ENCODE measurements at places on chromosomes 16 and 17. TPM values are rescaled to one million over a fixed set of nuclear protein-coding genes. Genes with fewer than 3 reads are reported as not detected.

- DNase-seq = no peak
These were observed 14.6 kb downstream of the CYLD start for GRCh38 chr16:50756473-50756872.

GRCh38 chr16:56601325-56601724, 7.1 kb upstream of the MT2A start:
- no peak for DNase-seq

- DNase-seq = no peak
These were observed 7.6 kb upstream of the TNRC6A start for GRCh38 chr16:24721830-24722238.

DNA sequence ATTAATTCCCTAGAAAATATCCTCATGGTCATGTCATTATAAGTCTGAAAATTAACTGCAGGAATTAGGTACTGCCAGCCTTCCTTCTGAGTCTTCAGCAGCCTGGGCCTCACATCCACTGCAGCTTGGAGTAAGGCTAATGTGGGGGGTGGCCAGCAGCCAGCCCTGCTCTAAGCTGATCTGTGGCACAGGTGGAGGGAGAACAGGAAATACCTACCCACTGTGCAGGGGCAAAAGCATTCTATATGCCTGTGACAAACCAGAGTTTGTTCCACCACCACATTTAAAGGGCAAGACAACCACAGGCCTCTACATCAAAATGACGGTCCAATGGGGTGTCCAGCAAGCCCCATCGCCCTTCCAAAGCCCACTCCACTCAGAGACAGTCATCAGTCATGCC, 9.4 kb downstream of the NPRL3 start:
- DNase-seq = no peak

- DNase-seq = no peak
These were observed 759 bp downstream of the UBE2O start for GRCh38 chr17:76452127-76452659.

GRCh38 chr17:72462814-72463213, 342.0 kb downstream of the SOX9 start:
- no peak for DNase-seq

GRCh38 chr17:81687770-81688541, 4.1 kb downstream of the HGS start:
- no peak for DNase-seq

GRCh38 chr16:85623997-85624601, 11.0 kb downstream of the GSE1 start:
- no peak for DNase-seq

DNA sequence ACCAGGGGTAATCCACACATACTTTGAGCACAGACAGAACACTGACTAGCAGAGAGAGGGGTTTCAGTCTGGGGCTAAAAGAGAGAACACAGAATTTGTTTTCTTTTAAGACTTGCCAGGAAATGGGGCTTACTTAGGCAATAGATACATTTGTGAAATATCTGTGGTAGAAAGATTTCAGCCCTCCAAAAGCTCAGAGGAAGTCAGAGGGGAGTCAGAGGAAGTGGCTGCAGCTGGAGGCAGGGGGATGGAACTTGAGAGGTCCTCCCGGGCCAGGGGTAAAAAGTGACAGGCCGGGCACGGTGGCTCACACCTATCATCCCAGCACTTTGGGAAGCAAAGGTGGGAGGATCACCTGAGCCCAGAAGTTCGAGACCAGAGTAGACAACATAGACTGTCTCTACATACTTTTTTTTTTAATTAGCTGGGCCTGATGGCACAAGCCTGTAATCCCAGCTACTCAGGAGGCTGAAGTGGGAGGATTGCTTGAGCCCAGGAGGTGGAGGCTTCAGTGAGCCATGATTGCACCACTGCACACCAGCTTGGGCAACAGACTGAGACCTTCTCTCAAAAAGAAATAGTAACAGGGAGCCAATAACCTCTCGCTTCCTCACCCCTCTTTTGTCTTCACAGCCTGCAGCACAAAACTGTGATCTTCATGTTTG, 49.9 kb downstream of the NLRC5 start:
- DNase-seq = no peak

- DNase-seq = no peak
These were observed 97.0 kb downstream of the CMC2 start for GRCh38 chr16:80909720-80910119.

GRCh38 chr17:70891306-70891705, 722.0 kb downstream of the KCNJ2 start:
- no peak for DNase-seq

GRCh38 chr16:30884760-30885159, 9.1 kb downstream of the BCL7C start:
- DNase-seq = no peak

GRCh38 chr17:42155614-42156045, 841 bp upstream of the RAB5C start:
- DNase-seq = no peak

DNA sequence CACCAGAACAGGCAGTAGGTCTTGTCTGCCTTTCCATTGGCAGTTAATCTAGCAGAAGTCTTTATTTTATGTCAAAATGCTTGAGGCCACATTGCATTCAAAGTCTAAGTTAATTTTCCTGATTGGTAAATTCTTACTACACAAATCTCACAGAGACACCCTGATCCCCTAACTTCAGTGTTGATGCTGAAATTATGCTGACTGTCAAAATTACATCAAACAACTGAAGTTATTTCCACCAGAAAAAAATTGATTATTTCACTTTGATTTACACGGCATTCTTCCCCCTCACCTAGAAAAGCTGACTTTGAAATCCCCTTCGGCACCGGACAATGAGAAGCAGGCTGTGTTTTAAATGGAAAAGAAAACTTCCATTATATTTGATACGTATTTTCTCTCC, 99.1 kb downstream of the MAF start:
- no peak for DNase-seq

DNA sequence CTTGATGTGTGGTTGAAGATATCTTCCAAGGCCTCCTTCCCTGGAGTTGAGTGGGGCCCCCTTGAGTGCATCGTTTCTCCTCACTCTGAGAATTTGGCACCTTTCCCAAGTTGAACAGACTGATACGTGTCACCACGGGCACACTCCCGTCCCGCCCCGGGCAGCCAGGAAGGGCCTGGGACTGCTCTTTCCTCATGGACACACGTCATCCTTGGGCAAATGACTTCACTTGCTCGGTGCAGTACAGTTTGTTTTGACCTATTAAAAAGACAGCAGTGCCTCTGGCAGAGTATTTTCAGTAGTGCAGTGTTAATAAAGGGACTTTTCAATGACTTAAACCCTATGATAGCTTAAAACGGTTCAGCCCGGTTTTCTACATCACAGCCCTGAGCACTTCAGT, 59.9 kb downstream of the SEC14L1 start:
- DNase-seq = no peak

DNA sequence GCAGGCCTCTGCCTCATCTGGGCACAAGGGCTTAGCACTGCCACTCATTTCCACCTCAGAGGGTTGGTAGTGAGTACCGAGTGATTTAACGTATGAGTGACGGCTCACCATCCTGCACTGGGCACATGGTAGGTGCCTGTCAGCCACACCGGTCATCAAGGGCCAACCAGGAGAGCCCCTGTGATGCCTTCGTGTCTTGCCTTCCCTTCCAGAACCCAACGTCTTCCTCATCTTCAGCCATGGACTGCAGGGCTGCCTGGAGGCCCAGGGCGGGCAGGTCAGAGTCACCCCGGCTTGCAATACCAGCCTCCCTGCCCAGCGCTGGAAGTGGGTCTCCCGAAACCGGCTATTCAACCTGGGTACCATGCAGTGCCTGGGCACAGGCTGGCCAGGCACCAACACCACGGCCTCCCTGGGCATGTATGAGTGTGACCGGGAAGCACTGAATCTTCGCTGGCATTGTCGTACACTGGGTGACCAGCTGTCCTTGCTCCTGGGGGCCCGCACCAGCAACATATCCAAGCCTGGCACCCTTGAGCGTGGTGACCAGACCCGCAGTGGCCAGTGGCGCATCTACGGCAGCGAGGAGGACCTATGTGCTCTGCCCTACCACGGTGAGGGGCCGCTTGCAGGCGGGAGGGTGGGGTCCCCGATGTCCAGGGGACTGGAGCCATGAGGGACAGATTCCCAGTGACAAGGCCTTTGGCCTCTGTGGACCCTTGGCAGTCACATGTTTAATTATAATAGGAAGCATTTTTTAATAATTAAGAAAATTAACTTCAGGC, 37.1 kb downstream of the MRC2 start:
- DNase-seq = no peak

- DNase-seq = no peak
These were observed 1287.9 kb downstream of the CDH8 start for GRCh38 chr16:60748366-60748765.

DNA sequence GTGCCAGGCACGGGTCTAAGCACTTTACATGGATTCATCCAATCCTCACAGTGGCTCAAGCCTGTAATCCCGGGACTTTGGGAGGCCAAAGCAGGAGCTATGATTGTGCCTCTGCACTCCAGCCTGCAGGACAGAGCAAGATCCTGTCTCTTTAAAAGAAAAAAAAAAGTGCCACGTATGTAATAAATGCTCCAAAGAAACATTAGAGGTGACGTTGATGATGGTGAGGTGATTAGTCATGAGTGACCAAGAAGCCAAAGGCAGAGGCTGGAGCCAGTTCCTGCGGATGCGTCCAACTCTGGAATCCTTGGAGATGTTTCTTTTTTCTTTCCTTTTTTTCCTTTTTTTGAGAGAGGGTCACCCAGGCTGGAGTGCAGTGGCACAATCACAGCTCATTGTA, 59.4 kb upstream of the SIAH1 start:
- peak; percentile 46 for DNase-seq

GRCh38 chr17:13735861-13736260, 134.1 kb upstream of the HS3ST3A1 start:
- DNase-seq = no peak

DNA sequence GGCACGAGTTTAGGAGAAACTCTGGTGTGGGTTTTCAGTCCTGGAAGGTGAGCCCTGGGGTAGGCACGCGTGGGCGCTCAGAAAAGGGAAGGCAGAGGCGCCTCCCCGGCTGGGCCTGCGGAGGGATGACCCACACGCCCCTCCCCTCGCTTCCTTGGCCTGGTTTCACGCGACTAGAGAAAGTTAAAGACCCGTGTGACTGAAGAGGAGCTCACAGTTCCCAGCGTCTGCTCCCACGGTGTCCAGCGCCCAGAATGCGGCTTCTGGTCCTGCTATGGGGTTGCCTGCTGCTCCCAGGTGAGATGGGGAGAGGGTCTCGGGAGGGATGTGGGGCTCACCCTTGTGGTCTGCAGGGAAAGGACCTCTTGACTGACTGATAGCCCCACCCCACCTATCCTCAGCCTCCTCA, at the start of gene CD300LG:
CD300LG (plus strand) TSS at position 214 of the 409 bp plus-strand sequence; CDS start at position 255, 41 bp downstream.
- no peak for DNase-seq

GRCh38 chr17:48637323-48638260, 11.4 kb upstream of the HOXB9 start:
- no peak for DNase-seq

DNA sequence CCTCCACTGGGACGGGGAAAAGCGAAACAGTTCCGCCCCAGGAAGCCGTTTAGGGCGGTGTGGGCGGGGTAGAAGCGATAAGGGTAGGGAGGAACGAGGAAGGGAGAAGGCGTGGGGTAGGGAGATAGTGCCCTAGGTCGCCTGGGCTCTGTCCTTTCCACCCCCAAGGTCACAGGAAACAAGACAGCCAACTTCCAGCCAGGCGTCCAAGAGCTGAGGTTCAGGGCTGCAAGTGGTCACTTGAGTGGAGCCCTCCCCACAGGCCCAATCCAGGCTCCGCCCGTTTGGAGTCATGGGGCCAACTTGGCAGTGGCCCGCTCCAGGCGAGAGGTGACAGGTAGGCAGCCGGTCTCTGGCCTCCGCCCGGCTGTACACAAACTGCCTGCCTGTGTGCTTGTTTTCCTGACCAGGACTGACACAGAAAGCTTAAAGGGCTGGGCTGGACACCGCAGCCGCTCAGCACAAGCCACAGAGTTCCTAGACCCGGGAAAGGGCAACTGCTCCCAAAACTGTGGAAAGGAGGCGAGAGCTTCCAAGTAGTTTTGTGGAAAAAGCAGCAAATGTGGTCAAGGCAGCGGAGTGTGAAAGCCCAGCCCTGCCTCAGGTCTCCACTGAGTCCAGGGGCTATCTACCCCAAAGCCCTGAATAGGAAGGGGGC, at the start of gene RILP:
RILP (minus strand) TSS at position 23 of the 658 bp plus-strand sequence. CDS start 62 bp downstream, outside the sequence.
- peak; percentile 90 for DNase-seq

DNA sequence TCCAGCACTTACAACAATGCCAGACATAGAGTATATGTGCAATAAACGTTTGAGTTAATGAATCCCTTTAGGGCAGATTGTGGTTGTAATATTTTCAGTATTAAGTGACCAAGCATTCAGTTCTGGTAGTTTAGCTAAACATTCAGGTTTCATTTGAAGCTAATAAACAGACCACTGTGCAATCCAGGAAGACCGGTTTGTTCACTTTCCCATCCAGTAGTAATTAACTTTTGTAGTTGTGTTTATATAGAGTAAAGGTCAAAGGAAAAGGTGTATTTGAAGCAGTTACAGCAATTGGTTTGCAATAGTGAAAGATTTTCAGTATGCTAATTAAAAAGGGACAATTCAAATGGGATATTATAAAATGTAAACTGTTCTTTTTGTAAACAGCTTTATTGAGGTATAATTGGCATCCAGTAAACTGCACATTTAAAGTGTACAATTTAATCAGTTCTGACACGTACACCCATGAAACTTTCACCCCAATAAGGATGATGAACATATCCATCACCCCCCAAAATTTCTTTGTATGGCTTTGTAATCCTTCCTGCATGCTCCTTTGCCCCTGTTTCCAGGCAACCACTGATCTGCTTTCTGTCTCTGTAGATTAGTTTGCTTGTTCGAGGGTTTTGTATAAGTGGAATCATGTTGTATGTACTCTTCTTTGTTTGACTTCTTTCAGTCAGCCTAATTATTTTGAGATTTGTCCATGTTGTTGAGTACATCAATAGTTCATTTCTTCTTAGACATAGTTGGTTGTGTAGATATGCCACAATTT, 26.3 kb downstream of the MRTFB start:
- no peak for DNase-seq

DNA sequence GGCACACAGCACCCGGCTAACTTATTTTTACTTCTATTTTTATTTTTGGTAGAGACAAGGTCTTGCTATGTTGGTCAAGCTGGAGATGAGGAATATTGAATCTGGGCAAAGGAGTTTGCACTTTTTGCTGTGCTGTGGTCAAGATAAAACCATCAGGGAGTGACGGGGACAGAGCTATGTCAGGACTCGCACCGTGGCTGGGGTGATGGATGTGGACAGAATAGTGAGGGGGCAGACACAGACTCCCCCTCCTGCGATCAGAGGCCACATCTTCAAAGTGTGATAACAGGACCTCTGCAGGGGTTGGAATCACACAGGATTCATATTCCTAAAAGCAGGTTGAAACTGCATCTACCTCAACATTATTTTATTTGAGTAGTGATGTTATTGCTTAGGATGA, 25.6 kb downstream of the IL21R start:
- DNase-seq = no peak

The USP43 gene
- total RNA-seq = not detected

The OR1F1 gene
- not detected for total RNA-seq

The ALOX15 gene
- total RNA-seq = 11.7 TPM

The HBA1 gene
- 232 TPM for total RNA-seq

The CD19 gene
- total RNA-seq = 0.12 TPM

The MPDU1 gene
- 35.0 TPM for total RNA-seq

The SCGB1C2 gene
- not detected for total RNA-seq

The KRT15 gene
- 0.24 TPM for total RNA-seq

The CHAD gene
- total RNA-seq = 1.1 TPM
